Heart right ventricle (tissue), 16 donors: ENCODE measurements at places on chromosomes 11 and 22.

GRCh38 chr11:28770806-28771205 lies 662.6 kb downstream of the METTL15 start:
- DNase-seq, result no peak

DNA sequence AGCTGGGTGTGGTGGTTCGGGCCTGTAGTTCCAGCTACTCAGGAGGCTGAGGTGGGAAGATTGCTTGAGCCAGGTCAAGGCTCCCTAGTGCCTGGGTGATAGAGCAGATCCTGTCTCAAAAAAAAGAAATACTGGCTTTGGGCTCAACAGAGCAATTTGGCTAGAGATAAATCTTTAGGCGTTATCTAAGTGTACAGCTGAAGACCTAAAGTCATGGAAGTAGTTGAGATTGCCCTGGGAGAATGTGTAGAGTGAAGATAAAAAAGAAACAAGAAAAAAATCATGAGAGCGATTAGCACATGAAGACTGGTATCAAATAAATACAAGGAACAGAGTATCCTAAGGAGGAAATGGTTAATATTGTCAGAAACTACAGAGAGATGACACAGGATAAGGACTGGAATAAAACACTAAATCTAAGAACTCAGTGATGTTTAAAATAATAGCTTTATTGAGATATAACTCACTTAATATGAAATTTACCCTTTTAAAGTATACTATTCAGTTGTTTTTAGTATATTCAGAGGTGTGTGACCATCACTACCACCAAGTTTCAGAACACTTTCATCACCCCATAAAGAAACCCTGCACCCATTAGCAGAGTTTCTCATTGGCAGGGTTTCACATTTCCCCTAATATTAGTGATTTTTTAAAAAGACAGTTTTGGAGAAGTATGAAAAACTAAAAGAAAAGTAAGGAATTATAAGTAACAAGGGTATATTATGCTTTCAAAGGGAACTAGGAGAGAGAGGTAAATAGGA lies 20.7 kb downstream of the PIK3C2A start:
- no peak for DNase-seq

- DNase-seq, result no peak
Measured at GRCh38 chr11:118224511-118225188, at the start of gene JAML. Gene JAML, minus strand, starts transcription at chr11:118225011. Its CDS starts 10,145 bp downstream, at chr11:118214866.

- no peak for DNase-seq
Measured at GRCh38 chr11:17643506-17644405, 75.6 kb upstream of the MYOD1 start.

DNA sequence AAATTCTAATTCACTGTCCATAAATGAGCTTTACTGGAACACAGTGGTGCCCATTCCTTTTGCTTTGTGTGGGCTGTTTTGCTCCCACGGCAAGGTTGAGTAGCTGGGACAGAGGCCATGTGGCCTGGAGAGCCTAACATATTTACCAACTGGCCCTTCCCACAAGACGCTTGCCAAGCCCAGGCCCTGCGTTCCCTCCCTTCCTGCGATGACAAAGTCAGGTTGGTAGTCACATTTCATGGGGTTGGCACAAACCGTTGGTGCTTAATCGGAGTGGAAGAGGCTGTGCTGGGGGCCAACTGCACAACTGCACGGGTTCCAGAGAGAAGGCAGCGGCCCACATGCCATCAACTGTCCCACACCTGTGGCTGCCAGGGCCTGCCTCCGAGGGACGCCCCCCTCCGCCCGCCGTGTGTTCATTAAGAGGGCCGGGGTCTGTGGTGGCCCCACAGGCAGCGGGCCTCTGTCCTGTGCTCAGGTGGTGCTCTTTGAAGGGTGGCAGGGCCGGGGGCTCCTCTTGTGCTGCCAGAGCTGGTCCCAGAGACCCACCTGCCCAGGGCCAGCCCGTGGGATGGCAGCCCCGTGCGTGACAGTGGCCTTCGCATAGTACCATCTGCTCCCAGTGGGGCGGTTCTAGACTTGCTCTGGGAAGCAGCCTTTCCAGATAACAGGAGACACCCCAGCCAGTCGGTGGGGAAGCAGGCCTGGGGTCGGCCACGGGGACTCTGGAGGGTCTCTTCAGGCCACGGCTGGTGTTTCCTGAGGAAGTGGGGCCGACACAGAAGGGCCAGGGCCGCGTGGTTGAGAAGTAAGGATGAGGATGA lies 81.5 kb upstream of the CLDN5 start:
- DNase-seq, result no peak
